ENCODE measurements at places on chromosomes 1 and 21.

- no peak for DNase-seq
Observed at GRCh38 chr1:190906206-190906725, 428.6 kb upstream of the BRINP3 start.

DNA sequence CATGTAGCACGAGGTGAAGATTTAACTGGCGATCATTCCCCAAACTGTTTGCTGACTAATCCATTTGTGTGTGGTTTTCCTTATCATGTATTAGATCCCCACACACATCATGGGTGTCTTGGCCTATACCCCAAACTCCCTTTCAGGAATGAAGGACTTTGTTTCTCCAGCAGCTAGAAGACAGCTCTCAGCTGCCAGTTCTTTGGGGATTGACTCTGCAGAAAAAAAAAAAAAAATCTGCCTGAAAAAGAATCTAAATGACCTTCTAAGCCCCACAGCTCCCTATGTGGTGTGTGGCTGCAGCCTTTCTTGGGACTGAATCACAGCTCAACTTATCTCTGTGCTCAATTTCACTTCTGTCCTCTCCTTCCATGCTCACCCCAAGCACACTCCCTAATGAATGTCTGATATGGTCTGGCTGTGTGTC, 256.3 kb upstream of the DUSP10 start:
- no peak for DNase-seq

DNA sequence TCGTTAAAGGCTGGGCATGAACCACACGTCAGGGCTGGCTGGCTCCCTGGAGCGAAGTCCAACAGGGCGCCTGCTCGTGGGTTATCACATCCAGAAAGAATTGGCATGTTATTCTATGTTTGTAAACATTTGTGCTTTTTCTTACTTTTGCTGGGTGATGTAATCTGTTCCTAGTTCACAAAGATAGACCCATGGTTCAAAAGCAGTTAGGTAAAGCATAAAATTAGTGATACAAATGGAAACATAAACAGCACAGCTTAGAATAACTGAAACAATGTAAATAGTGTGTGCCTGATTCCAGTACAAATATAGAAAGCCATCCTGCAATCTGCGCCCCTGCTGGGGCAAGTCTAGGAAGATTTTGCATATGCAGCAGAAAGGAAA, 184.0 kb upstream of the C1orf174 start:
- peak; percentile 79 for DNase-seq

GRCh38 chr1:212930986-212931678, 19.2 kb upstream of the VASH2 start:
- peak; percentile 64 for DNase-seq

- no peak for DNase-seq
Observed at GRCh38 chr1:101175466-101175865, 61.4 kb upstream of the S1PR1 start.

GRCh38 chr1:49364676-49365075, 588.0 kb upstream of the BEND5 start:
- no peak for DNase-seq

DNA sequence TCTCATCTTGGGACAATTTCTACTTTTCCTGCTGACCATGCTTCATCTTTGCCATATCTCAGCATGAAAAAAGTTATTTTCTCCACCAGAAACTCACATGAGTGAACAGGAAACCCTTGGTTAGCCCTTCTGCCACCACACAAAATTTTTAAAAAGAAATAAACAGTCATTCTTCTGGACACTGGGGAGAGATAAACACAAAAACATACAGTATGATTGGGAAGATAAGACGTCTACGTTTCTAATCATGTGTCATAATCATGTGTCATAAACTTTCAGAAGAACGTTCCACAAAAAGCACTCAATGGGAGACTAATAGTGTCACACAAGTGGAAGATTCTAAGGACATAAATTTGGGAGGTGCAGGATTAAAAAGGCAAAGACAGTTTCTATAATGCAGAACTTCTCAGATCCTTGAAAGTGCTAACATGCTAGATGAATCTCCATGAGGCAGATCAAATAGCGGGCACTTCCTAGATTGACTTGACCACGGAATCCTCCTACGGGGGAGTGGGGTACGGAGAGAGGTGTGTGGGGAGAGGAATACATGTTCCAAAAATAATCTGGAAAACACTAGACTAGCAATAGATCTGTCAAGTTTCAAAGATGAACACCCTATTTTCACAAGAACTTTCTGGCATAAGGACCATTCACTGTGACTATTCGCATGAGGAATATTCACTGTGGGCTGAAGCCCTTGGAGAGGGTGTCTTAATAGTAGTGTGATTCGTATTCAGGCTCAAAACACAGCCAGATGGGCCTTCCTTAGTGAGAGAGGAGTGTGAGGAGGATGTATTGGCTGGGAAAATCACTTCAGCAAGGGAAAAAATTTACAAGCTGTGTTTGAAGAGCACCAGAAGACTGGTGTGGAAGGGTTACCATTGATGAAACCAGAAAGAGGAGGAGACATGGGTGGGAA, 206.7 kb downstream of the SETD4 start:
- DNase-seq = no peak

- no peak for DNase-seq
Observed at GRCh38 chr1:240705579-240705978, 93.6 kb upstream of the GREM2 start.

DNA sequence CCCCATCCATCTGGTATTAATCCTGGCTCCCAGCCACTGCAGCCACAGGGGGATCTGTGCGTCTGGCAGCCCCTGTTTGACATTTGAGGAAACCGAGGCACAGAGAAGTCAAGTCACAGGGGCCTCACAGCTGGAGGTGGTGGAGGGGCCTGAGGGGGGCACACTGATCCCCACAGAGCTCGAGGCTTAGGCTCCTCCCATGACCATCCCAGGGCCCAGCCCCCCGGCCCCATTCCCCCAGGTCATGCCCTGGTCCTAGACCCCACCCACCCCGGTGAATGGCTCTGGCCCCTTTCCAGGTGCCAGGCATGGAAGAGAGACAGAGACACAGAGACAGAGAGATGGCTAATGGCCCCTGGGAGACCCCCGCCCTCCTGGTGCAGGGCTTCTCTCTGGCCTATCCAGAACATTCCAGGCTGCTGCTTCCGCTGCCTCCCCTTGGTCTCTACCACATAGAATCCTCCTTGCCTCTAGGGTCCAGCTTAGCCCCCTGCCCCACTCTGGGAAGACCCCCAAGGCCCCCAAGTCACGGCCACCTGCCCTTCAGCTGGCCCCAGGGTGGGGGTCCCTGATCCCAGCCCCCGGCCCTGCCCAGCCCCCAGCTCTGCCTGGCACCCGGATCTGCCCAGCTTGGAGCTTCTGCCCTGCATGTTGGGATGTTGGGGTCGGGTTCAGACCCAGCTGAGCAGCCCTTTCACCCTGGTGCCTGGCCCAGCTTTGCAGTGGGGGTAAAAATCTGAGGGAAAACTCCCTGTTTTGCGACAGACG, 29.2 kb upstream of the LRRC3 start:
- DNase-seq = no peak

DNA sequence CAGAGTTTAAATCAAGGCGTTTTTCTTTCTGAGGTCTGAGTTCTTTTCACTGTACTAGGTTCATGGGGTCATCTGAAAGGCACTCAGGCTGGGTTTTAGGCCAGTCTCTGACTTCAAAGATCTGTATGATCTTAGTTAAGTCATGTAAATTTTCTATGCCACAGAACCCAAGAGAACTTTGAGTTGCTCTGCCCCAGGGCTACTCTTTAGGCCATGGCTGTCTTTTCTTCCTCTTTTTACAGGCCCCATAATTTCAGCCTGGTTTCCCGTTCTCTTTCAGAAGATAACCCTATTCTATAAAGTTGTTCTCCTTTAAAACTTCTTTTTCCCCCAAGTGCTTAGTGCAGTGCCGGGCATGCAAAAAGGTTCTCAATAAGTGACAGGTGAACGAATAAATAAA, 26.1 kb downstream of the METTL13 start:
- no peak for DNase-seq

DNA sequence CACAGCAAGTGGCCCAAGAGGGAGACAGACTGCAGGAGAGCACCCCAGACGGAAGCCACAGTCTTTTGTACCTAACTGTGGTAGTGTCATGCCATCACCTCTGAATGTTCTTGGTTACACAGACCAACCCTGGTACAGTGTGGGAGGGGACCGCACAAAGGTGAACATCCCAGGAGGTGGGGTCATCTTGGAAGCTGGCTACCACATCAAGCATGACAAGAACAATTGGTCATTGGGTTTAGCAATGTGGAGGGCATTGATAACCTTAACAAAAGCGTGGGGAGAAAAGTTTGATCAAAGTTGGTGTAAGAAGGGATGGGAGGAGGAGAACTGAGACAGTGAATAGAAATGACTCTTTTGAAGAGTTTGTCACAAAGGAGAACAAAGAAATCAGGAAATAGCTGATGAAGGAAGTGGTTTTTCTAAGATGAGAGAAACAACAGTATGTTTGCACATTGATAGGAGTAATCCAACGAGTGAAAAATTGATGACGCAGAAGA, 87.1 kb upstream of the CACNA1E start:
- DNase-seq = no peak

- DNase-seq = no peak
Observed at GRCh38 chr1:17904290-17904689, 149.2 kb downstream of the ACTL8 start.

GRCh38 chr1:67532452-67533216, 102.4 kb upstream of the SERBP1 start:
- peak; percentile 86 for DNase-seq

- no peak for DNase-seq
Observed at GRCh38 chr21:34807146-34807880, 138.5 kb downstream of the CLIC6 start.

GRCh38 chr1:44819608-44820327, 11.4 kb downstream of the BTBD19 start:
- peak; percentile 93 for DNase-seq

GRCh38 chr1:8706995-8707396, 110.4 kb downstream of the RERE start:
- no peak for DNase-seq

GRCh38 chr1:56120021-56120420, 459.3 kb downstream of the PLPP3 start:
- DNase-seq = no peak

DNA sequence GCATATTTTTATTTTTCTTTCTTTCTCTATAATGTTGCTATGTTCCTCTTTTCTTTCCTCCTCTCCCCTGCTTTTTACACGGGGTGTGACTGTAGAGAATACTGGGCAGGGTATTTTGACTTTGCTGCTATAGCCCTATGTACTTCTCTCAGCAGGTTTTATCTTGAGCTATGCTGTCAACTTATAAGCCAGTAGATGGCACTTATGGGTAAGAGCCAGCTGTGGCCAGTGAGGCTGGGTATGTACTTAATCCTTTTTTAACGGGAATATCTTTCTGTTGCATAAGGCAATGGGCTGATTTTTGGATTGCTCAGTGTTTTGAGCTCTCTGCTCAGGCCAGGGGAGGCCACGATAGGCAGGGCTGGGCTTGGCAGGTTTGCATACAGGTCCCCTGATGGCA, 99.0 kb downstream of the KCNK2 start:
- DNase-seq = no peak

GRCh38 chr1:171055966-171056643, 34.6 kb upstream of the FMO3 start:
- no peak for DNase-seq

DNA sequence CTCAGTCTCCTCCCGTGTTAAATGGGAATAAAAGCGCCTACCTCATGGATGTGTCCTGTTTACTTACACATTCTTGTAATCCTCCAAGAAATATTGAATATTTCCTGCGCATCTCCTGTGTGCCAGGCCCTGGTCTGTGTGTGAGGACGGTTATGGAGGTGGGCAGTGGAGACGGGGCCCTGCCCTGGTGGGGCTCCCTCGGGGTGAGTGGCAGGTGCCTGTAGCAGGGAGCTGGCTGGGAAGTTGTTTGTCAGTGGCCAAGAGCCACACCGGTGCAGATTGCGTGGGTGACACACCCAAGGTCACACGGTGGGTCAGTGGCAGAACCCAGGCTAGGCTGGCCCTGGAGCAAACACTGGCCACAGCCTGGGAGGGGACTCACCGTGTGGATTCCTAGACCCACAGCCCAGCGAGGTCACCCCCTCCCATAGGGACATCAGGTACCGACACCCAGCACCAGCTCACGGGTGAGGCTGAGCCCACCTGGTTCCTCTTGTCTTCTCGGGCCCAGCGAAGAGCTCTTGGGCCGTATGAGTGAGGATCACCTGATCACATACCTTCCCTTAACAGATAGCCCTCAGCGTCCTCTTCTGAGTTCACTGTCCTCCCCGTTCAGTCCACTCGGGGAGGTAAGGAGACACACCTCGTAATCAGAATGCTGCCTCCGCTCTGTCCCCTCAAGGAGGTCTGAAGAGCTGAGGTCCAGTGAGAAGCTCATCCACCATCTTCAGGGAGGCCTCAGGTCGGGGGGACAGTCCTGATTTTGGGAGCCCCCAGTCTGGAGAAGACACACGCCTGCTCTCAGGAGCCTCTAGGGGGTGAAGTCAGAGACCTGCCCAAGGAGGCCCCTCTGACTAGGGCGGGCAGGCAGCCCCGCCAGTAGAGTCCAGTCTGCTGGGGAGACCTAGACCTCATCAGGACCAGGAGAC, 349.6 kb downstream of the MATN1 start:
- DNase-seq = no peak

DNA sequence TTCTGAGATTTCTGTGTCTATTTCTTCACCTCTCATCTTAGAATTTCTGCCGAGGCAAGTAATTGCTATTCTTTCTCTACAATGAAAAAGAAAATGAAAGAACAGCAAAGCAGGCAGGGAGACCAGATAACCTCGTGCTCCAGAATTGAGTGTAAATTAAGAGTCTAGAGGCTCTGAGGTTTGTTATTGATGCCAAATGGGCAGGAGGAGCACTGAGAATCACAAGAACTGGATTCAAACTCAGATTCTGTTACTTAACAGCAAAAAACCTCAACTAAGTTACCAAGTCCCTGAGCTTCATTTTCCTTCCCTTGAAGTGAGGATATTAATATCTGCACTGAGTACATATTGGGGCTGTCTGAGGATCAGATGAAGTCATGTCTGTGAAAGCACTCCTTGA, 5.5 kb upstream of the DDR2 start:
- no peak for DNase-seq

DNA sequence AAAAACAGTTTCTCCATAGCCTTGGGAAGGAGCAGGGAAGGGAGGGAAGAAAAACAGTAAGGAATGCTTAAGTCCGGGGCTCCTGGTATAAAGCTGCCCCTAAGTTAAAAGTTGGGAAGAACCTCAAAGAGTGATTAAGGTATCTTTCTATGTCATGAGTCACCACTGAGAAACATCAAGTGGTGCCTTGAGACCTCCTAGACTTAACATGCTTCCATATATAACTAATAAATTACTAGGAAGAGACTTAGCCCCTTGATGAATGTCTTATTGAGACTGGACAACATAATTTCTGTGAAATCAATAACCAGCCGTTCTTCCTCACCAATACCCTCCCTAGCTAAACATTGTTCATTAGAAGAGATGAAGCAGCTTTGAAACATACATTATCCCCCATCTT, 121.8 kb upstream of the SLC44A3 start:
- no peak for DNase-seq

- DNase-seq = no peak
Observed at GRCh38 chr1:224817382-224817781, 112.1 kb upstream of the DNAH14 start.

Data from small intestine (tissue), 16 donors.